GM03348 (cell line): ENCODE measurements at places on chromosomes 16 and 17.

- DNase-seq = no peak
Observed at GRCh38 chr16:16126896-16127295, 96.4 kb downstream of the ABCC6 start.

- no peak for DNase-seq
Observed at GRCh38 chr17:42674755-42675347, 1.9 kb downstream of the PLEKHH3 start.

DNA sequence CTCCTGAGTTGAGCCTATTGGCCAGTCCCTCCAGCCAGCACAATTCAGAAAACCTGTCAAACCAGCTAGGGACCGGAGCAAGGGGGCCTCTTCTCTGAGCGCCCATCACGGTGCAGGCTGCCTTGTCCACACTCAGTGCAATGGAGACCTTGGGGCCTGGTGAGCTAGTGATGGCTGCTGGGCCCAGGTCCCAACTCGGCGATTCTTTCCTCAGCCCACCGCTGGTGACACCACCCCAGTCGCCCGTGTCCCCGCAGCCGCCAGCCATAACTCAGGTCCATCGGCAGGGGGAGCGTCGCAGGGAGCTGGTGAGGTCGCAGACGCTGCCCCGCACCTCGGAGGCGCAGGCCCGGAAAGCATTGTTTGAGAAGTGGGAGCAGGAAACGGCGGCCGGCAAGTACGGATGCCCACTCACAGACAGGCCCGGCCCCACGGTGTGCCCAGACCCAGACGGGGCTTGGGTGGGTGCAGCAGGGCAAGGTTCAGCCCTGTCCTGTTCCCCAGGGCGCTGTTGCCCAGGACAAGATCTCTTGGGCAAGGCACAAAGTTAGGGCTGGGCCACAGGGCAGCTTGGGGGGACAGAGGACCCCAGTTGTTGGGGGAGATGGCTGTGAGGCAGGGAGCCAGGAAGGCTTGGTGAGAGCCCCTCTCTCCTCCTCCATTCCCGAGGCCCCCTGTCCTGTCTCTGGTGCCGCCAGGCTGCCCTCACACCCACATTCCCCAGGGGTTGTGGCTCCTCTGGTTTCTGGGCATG, 10.8 kb downstream of the SMTNL2 start:
- no peak for DNase-seq

DNA sequence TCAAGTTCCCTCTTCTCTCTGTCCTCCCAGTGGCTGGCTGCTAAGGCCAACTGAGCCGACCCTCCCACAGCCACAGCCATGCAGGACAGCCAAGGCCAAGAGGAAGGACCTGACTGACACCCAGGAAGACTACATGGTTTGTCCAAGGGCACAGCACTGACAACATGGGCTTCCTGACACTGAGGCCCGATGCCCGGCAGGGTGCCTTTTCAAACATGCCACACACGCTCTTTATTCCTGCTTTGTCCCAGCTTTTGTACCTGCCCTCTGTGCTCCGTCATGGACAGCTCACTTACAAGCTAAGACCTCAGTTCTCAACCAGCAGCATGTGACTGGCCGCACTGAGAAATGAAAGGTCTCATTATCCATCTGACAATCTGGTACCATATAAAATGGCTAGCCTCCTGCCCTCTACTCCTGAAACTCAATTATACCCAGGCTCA, 45.8 kb downstream of the TEX2 start:
- DNase-seq = no peak

GRCh38 chr17:72318131-72318530, 197.3 kb downstream of the SOX9 start:
- DNase-seq = no peak

DNA sequence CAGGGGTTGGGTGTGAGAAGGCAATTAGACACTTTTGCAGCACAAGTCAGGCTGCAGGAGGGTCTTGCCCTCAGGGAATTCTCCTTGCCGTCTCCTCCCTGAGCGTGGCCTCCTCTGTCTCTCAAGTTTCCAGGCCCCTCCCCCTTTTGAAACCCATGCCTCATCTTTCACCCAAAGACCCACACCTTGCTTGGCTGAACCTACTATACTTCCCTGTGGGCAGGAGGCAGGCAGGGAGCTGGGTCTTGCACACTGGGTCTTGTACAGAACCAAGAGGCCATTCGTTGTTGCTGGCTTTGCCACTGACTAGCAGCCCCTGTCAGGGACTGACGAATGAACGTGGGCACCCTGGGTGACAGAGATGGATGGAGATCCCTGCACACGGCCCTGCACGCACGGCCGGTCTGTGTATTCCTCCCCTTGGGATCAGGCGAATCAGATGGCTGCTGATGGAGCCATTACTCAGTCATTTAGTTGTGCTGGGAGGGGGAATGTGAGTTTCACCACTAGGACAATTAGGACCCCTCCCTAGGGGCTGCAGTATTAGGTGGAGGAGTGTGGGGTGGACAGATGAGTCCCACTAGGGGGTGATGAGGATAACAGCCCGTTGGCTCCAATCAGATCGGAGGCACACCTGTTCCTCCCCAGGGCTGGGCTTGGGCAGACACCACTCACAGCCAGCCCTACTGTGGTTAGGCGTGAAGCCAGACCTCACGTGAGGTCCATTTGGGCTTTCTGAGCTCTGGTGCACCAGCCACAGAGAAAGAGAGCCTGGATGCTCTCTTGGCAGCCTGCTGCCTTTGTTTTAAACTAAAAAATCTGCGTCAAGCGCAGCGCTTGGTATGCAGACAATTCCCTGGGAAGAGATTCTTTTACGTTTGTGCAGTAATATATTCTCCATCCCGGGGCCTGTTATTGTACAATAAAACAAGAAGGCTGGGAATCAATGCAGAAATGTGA, 167.7 kb upstream of the WSCD1 start:
- DNase-seq = no peak

DNA sequence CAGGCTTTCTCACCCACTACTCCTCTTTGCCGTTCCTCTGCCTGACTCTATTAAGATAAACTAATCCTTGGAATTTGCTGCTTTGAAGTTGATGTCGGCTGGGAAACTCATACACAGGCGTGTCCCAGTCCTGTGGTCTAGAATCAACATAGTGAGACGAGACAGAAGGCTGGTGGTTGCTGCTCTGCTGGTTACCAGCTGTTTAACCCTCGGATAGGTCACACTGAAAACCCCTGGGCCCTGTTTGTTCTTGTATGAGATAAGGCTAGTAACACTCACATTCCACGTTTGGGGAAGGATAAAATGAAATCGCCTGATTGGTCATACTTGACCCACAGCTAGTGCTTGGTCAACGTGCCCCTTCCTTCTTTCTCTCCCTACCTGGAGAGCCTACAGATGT, 517.0 kb downstream of the CDH13 start:
- no peak for DNase-seq

- no peak for DNase-seq
Observed at GRCh38 chr17:34862384-34862783, 98.9 kb downstream of the CCT6B start.

DNA sequence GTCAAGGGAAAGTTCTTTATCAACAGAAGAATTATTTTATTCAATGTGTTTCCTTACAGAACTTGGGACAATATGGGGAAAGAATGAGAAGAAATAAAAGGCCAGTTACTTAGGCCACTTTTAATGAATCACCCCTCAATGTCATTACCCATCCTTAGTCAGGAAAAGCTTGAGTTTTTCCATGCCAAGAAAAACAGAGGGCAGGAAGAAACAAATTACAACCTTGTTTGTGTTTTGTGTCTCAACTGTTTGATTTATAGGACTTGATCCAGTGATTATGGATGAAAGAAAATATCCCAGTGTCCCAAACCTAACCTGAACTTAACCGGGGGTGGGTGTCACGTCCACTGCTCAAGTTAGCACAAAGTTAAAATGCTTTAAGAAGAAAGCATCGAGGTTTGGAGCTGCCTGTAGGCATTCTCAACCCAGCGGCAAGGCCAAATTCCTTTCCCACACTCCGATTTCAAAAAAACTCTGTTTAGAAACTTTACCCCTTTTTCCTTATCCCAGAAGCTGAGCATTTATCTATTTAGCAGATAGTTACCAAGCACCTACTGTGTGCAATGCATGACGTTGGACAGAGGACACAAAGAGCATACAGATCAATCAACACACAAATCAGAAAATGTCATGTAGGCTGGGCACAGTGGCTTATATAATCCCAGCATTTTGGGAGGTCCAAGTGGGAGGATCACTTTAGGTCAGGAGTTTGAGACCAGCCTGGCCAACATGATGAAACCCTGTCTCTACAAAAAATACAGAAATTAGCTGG, 14.0 kb upstream of the CYB5B start:
- DNase-seq = no peak

- DNase-seq = no peak
Observed at GRCh38 chr16:24971718-24972117, 43.5 kb downstream of the ARHGAP17 start.

DNA sequence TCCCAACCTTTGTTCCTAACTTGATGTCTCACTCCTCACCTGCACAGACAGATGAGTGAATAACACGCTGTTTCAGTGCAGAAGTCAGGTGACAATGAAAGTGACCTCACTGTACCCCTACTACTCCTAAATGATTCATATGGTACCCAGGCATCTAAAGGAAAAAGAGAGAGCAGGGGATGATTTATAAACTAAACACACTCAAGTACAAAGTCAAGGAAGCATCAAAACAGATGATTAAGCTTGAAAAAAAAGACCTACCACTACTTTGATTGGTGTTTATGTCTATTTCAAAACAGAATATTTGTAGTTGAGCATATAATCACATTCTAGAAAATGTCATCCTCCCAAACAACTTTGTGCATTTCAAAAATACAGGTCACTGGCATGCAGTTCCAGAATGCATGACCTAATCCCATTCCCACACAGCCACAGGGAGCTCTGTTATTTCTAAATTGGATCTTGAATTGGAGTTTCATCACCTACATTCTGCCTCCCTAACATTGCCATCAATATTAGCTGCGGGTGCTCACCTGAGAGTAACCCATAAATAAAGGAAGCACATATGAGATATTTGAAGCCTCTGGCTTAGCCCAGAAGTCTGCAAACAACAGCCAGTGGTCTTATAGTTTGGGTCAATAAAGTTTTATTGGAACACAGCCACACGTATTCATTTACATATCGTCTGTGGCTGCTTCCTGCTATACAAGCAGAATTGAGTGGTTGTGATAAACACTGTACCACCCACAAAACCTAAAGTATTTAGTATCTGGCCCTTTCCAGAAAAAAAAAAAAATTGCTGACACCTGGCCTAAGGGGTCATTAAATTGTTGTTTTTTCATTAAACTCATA, 14.0 kb downstream of the HS3ST3A1 start:
- peak; percentile 28 for DNase-seq

- DNase-seq = no peak
Observed at GRCh38 chr16:57694231-57694724, 328 bp upstream of the DRC7 start.

- DNase-seq = no peak
Observed at GRCh38 chr17:27529230-27529796, 73.1 kb downstream of the KSR1 start.

DNA sequence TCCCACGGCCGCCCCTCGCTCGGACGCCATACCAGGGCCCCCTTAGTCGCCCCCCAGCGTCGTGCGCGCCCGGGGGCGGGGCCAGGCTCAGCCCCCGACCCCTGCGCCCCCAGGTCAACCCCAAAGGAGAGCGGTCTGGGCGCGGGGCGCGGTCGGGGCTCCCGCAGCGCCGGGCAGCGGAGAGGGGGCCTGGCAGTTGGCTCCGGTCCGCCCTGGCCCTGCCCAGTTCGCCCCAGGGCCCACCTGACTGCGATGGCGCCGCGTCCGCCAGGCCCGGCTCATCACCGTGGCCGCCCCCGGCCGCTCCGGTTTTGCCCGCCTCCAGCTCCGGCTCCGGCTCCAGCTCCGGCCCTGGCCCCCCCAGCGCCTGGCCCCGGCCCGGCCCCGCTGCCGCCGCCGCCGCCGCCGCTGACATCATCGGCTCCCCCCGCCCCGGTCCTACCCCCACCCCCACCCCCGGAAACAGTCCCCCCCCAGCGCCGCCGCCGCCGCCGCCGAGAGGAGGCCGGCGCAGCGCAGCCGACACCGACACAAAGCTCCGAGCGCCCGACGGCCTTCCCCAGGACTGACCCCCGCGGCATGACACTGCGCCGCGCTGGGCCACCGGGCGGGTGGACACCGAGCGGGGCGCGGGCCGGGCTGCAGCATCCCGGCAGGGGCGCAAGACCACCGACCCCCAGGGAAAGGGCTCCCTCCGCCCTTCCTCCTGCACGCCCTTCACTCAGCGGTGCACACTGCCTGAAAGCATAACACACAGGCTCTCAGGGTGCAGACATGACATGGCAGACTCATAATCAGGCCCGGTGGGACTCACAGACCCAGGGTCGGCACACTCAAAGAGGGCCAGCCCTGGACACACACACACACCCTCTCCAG, at the start of gene ZBTB4:
Gene ZBTB4 (minus strand): TSS at position 419 of the 876 bp plus-strand sequence. CDS start 12,830 bp downstream, outside the sequence.
- peak; percentile 92 for DNase-seq

GRCh38 chr17:78289802-78290363, 58.5 kb downstream of the TMEM235 start:
- DNase-seq = peak; percentile 91

GRCh38 chr17:13537871-13538643, 63.7 kb downstream of the HS3ST3A1 start:
- no peak for DNase-seq

DNA sequence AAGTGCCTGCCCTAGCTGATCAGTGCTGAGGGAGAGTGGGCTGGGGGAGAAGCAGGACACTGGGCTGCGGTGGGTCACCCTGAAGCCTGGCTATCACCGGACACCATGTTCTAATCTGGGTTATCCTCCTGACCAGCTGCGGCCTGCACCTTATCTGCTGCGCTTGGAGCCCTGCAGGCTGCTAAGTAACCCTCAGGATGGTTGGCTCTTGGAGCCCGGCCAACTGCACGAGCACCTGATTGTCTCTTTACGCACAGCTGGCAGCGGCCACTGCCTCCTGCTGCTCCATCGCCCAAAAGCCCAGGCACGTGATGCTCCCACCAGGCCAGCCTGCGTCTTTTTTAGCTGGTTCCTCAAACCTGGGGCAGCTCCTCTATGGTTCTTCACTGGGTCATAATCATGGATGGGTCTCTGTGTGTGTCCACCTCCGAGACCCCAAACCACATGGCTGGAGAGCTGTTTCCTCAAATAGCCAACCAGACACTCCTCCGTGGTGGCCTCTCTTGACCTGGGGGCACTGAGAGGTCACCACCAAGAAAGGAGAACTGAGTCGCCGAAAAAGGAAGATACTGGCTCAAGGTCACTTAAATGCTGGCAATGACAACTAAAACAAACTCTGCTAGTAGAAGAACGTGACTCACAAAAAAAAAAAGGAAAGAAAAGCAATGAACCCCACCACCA, 21.7 kb downstream of the SPHK1 start:
- DNase-seq = no peak

- DNase-seq = no peak
Observed at GRCh38 chr17:57102122-57102521, 17.1 kb downstream of the AKAP1 start.
